ENCODE measurements at places on chromosomes 1 and 21.

DNA sequence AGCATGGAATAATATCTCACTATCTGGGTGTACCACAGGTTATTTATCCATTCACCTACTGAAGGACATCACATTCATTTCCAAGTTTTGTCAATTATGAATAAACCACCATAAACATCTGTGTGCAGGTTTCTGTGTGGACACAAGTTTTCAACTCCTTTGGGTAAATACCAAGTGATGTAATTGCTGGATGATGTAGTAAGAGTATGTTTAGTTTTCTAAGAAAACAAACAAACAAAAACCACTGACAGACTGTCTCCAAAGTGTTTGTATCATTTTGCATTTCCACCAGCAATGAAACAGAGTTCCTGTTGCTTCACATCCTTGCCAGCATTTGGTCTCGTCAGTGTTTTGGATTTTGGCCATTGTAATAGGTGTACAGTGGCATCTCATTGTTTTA, 435.7 kb upstream of the PROX1 start:
- DNase-seq = no peak

DNA sequence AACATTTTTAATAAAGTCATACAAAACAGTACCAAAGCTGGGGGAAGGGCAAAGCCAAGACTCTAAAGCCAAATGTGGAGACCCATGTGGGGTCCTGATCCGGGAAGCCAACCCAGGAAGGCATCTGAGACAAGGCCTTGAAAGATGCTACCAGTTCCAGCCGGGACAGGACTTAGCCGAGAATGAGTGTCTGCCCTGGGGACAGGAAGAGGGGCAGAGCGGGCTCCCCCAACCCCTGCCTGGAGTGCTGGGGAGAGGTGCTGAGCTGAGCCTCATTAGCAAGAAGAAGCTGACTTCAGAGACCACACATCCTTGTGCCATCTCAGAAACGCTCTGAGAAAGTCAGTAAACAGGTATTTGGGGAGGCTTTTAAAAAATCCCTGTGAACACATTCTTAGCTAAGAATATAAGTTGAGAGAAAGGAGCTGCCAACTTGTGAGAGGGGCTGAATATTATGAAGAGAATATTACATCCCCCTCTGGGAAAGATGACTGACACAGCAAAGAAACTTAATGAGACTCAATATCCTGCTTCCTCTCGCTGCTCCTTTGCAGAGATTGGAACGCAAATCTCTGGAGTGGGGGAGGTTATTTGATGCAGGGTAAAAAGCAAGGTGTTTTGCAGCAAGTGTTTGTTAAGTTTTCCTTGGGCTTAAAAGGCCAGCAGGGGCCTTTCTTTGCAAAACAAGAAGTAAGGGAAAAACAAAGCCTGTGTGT, 103.3 kb upstream of the KCND3 start:
- no peak for DNase-seq

GRCh38 chr1:3393024-3393986, 61.2 kb upstream of the ARHGEF16 start:
- DNase-seq = no peak

- DNase-seq = no peak
Observed at GRCh38 chr21:37341254-37341960, 25.2 kb upstream of the DYRK1A start.

DNA sequence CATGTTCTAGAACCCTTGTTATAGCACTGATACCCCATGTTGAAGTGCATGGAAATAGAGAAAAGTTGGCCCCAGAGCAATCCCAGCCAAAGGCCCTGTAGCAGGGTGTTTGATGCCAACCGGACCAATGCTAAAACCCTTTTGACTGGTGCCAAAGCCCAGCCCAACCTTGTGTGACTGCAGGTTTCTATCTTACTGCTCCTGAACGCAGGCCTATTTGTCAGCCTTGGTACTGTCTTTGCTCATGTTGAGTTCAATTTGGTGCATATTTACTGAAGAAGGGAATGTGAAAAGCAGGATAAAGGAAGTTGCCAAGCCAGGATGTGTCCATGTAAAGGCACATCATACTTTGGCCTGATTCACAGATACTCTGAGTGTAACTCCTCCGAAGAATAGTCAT, 51.7 kb upstream of the NFASC start:
- no peak for DNase-seq

DNA sequence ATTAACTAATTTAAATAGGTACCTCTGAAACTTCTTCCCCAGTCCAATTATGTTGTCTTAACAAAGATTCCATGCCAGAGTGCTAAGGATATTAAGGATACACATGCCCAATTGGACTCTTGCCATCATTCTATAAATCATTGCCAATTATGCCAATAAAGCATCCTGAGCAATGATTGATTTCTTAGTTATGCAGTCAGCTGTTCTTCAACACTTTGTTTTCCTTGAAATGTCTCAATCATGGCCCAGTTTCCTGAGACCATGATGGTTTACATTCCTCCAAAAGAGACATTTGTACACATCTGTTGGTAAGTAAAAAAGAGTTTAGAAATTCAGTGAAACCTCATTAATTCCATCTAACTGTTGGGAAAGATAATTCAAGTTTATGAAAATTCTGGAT, 180.4 kb upstream of the PKN2 start:
- DNase-seq = no peak

All from T-cell (primary cell).